ENCODE measurements at places on chromosomes 16 and 17.

GRCh38 chr17:37770631-37771518 lies 26.0 kb upstream of the HNF1B start:
- H3K27me3 ChIP-seq, result no peaks in the 10 kb centered on the region
- no peak overlapping the region for H3K4me3 ChIP-seq
- H3K36me3 ChIP-seq, result no peaks in the 10 kb centered on the region
- no peak for DNase-seq
- H3K27ac ChIP-seq, result no peak overlapping the region

DNA sequence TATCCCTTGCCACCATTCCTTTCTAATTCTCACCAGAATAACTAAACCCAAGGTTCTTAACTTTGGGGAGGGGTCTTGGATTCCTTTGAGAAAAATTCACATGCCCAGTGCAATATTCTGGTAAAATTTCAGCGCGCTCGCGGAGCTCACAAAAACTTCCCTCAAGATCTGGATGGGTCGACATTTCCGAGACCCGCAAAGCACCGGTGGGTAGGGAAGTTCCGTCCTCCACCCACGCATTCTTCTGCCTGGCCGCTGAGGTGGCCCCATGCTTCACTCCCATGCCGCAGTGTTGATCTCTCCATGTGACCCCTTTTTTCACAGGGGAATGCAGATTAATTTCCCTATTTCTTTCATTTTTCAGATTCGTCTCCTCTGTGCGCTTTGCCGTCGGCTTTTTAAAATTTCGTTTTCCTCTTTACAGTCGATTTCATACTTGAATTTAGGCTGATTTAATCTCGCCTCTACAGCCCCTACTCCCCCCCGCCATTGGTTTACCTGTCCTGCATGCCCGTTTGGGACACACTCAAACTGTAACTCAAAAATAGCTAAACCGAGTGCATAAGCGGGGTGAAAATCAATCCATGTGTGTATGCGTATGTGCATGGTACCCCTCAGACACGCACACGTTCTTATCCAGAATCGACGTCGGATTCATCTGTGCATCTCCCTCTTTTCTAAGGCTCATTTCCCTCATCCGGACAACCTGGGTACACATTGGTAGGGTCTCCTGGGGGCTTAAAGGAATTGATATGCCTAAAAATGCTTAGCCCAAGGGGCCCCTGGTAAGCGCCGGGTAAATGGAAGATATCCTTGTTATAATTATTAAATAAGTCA lies 1.4 kb upstream of the SP6 start:
- no peak overlapping the region for H3K4me3 ChIP-seq
- DNase-seq, result no peak
- H3K27me3 ChIP-seq, result peaks cover 47% of the 10 kb centered on the region
- no peak overlapping the region for H3K27ac ChIP-seq
- H3K36me3 ChIP-seq, result no peaks in the 10 kb centered on the region

- no peak for DNase-seq
- no peaks in the 10 kb centered on the region for H3K4me1 ChIP-seq
- H3K4me3 ChIP-seq, result peak overlapping the region; percentile 36
These were observed 242.3 kb upstream of the TBX2 start for GRCh38 chr17:61157246-61157886.

- H3K4me1 ChIP-seq, result no peaks in the 10 kb centered on the region
- H3K27me3 ChIP-seq, result no peaks in the 10 kb centered on the region
- no peak overlapping the region for H3K27ac ChIP-seq
- H3K36me3 ChIP-seq, result no peaks in the 10 kb centered on the region
- no peak for DNase-seq
- H3K4me3 ChIP-seq, result no peak overlapping the region
These were observed 19.2 kb downstream of the NF1 start for GRCh38 chr17:31113939-31114338.

DNA sequence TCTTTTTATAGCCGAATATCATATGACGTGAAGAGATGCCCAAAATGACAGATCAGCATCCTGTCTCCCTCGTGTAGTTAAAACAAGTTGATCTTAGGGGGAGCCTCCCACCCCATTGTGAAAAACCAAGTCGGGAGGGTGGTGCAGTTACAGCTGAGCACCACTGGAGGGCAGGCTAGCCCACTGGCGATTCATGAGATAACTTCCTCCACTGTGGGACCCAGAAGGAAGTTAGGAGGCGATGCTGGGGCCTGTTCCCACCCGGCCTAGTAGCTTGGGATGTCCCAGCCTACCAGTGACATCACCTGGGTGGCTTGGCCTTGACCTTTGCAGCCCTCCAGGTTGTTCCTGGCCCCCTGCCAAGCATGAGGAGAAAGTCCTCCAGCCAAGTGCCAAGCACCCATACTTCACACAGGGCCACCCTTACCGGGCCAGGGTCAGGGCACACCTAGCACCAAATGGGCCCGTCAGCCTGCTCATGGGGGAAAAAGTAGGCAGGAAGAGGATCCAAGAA lies 8.1 kb upstream of the CPNE2 start:
- H3K4me3 ChIP-seq, result no peak overlapping the region
- H3K27me3 ChIP-seq, result no peaks in the 10 kb centered on the region
- peak; percentile 26 for DNase-seq
- no peak overlapping the region for H3K27ac ChIP-seq

GRCh38 chr17:83009414-83010205 lies 69.8 kb upstream of the METRNL start:
- H3K4me3 ChIP-seq, result no peak overlapping the region
- no peaks in the 10 kb centered on the region for H3K4me1 ChIP-seq
- no peak overlapping the region for H3K27ac ChIP-seq

GRCh38 chr16:16183562-16183961 lies 39.7 kb downstream of the ABCC6 start:
- H3K4me1 ChIP-seq, result no peaks in the 10 kb centered on the region
- H3K36me3 ChIP-seq, result no peaks in the 10 kb centered on the region
- H3K27ac ChIP-seq, result no peak overlapping the region
- no peak for DNase-seq
- no peaks in the 10 kb centered on the region for H3K27me3 ChIP-seq
- no peak overlapping the region for H3K4me3 ChIP-seq

DNA sequence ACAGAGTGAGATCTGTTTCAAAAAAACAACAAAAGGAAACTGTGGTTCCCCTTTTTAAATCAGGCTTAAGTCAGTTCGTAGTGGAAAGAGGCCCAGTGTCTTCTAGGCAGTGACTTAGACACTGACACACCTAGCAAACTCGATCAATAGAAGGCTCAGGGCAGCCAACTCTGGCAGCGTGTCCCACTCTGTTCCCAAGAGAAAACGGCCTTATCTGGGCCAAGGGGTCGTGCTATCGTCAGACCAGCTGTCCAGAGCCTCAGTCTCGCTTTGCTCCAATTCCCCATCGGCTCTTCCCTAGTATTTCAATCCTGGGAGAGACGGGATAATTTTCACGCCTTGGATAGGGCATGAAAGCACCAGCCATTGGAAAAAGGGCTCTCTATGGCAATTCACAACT lies 72.9 kb downstream of the SLC5A11 start:
- H3K4me1 ChIP-seq, result no peaks in the 10 kb centered on the region
- H3K36me3 ChIP-seq, result peaks cover 55% of the 10 kb centered on the region
- H3K4me3 ChIP-seq, result no peak overlapping the region
- H3K27me3 ChIP-seq, result no peaks in the 10 kb centered on the region

- no peaks in the 10 kb centered on the region for H3K27me3 ChIP-seq
- DNase-seq, result no peak
- H3K4me3 ChIP-seq, result no peak overlapping the region
- H3K27ac ChIP-seq, result no peak overlapping the region
These were observed 26.1 kb upstream of the KDM8 start for GRCh38 chr16:27177031-27177774.
